ENCODE measurements at places on chromosomes 3 and 15.
A peak's percentile ranks its signal among the peaks of the same experiment; 100 is the strongest.

DNA sequence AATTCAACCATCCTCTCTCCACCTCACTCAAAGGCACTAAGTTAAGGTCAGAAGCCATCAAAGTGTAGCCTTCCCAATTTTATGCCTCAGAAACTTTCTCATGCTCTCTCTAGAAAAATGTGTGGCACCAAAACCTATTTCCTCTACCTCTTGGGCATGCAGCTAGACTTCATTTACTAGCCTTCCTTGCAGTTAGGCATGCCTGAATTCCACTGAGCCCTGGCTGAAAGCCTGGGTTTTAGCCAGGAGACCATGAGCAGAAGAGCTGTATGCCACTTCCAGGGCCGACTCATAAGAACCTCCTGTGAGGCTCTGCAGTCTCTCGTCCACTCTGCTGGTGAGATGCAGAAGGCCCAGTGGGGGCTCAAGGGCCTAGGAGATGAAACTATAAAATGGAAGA, 145.0 kb downstream of the MYLK start:
- DNase-seq: no peak

DNA sequence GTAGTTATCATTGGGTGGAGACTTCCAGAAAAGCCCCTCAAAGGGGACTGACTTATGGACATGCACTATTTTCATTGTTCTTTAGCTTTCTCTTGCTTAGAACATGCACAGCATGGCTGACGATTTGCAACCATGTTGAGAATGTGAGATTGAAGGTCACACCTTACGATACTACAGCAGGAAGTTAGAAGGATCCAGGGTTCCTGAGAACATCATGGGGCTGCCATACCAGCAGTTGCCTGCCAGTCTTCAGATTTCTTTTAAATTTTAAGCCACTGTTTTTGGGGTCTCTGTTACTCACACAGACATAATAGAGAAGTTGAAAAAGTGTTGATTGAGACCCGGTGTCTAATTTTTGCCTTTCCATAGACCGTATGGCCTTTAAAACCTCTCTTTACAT, 396.5 kb downstream of the MECOM start:
- no peak for DNase-seq

- no peak for DNase-seq
Observed at GRCh38 chr15:55031727-55032126, 165.0 kb downstream of the RSL24D1 start.

GRCh38 chr3:151462278-151462780, 1.5 kb upstream of the IGSF10 start:
- no peak for DNase-seq

GRCh38 chr15:27639595-27639994, 459.5 kb downstream of the OCA2 start:
- DNase-seq: no peak

DNA sequence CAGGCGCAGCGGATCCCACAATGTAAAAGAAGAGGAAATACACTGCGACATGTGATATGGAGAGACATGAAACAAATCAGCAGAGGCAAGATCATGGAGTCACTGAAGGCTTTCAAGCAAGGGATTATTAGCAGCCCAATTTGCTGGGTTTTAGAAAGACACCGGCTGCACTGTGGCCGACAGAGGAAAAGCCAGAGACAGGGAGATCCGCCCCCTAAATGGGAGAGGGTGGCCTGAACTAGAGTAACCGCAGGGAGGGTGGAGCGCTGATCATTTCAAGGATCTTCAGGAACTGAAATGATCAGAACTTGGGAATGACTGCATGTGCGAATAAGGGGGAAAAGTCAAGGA, 612 bp upstream of the C15orf40 start:
- no peak for DNase-seq

DNA sequence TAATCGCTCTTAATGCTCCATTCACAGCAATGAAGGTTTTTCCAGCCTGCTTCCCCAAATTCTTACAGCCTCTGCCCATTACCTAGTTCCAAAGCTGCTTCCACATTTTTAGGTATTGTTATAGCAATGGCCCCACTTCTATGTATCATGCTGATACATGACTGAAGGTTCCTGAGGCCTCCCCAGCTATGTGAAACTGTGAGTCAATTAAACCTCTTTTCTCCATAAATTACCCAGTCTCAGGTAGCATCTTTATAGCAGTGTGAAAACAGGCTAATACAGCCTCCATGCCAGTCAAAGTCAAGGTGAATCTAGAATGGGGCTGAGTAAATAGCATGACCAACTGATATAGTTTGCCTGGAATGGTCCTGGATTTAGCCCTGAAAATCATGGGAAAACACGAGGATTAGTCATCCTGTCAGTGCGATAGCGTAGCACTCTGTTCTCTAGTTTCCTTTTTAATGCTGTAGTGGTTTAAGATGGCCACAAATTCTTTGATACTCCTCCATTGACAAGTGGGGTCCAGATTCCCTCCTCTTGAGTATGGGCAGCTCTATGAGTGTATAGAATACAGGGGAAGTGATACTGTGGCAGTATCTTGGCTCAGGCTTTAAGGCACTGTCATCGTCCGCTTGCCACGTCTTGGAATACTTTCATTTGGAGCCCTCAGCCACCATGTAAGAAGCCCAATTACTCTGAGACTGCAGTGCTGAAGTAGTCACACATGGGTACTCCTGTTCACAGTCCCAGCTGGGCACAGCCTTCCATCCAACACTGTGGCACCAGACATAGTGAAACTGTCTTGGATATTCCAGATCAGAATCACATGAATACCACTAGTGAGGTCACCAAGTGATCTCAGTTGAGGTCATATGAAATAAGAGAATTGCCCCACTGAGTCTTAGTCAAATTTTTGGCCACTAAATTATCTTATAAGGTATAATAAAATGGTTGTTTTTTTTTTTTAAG, 94.0 kb upstream of the PLCL2 start:
- no peak for DNase-seq

DNA sequence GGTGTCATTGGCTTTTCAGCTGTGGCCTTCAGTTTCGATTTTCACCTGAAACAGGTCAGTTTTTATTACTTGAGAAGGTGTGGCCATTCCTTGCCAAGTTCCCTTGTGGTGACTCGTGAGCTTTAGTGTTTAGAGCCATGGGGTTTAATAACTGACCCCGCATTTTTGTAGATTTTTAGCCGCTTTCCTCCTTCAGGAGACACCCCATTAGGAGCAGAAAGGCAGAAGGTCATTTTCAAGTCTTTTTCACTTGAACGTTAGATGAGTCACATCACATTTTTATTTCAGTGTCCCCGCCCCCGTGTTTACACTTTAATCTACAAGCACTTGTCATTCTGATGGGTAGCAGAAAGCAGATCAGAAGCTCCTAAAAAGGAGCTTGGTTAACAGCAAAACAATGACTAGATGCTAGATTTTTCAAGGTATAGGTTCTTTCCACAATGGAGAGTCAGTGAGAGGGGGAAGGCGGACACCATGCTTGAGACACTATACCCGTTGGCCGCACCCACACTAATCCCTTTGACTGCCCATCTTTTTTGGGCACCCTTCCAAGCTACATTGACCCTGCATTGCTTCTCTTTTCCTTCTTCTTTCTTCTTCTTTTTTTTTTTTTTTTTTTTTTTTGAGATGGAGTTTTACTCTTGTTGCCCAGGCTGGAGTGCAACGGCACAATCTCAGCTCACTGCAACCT, 132.7 kb downstream of the GHSR start:
- DNase-seq: no peak

GRCh38 chr3:128319107-128319506, 147.6 kb downstream of the DNAJB8 start:
- DNase-seq: no peak

DNA sequence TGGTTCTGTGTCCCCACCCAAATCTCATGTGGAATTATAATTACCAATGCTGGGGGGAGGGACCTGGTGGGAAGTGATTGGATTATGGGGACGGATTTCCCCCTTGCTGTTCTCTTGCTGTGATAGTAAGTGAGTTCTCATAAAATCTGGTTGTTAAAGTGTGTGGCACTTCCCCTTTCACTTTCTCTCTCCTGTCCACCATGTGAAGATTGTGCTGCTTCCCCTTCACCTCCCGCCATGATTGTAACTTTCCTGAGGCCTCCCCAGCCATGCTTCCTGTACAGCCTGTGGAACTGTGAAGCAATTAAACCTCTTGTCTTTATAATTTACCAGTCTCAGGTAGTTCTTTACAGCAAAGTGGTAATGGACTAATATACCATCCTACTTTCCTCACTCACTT, 289.6 kb downstream of the EFHB start:
- no peak for DNase-seq

DNA sequence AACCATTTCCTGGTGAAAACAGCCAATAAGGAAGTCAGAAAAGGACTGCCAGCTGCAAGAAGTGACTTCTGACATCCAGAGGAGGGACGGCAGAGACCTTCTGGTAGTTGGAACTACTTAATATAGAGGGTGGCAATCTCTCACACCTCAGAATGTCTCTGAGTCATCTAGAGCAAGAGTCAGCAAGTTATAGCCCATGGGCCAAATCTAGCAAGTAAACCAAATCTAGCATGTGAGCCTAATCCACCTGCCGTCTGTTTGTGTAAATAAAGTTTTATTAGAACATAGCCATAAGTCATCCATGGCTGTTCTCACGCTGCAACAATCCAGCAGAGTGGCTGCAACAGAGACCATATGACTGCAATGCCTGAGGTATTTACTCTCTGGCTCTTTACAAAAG, 160.5 kb upstream of the NR2E3 start:
- DNase-seq: no peak

- DNase-seq: no peak
Observed at GRCh38 chr3:55330756-55331155, 156.3 kb downstream of the WNT5A start.

DNA sequence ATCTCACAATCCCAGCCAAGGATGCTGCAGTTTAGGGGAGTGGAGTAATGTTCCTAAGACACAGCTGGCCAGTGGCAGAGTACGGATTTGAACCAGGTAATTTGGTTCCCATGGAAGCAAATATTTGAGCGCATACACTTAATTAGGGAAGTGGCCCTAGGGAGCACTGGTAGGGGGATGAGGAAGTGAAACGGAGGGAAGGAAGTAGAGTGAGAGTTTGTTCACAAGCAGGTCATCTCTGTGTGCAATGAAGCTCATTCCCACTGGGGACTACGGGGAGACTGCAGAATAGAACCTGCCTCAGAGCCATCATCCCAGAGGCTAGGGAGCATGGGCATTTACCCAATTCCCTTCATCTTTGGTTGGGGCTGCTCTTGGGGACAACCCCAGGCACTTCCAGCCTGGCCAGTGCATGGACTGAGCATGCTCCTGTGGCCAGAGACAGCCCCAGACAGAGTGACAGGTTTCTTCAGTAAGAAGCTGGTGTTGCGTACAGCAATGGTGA, 317.2 kb upstream of the PROK2 start:
- no peak for DNase-seq

- no peak for DNase-seq
Observed at GRCh38 chr3:124786511-124787241, 56.4 kb downstream of the UMPS start.

GRCh38 chr3:148329481-148330235, 368.0 kb upstream of the AGTR1 start:
- DNase-seq: no peak

GRCh38 chr3:71218508-71218907, 365.0 kb downstream of the FOXP1 start:
- DNase-seq: no peak

GRCh38 chr15:79007066-79007465, 62.2 kb upstream of the CTSH start:
- no peak for DNase-seq

- DNase-seq: no peak
Observed at GRCh38 chr3:171881251-171881650, 38.1 kb downstream of the TMEM212 start.

GRCh38 chr3:127067116-127067910, 84.4 kb downstream of the PLXNA1 start:
- DNase-seq: no peak

- peak; percentile 76 for DNase-seq
Observed at GRCh38 chr3:187739561-187740332, 5.5 kb downstream of the BCL6 start.

- DNase-seq: no peak
Observed at GRCh38 chr3:113533534-113533892, 1.2 kb downstream of the SIDT1 start.

DNA sequence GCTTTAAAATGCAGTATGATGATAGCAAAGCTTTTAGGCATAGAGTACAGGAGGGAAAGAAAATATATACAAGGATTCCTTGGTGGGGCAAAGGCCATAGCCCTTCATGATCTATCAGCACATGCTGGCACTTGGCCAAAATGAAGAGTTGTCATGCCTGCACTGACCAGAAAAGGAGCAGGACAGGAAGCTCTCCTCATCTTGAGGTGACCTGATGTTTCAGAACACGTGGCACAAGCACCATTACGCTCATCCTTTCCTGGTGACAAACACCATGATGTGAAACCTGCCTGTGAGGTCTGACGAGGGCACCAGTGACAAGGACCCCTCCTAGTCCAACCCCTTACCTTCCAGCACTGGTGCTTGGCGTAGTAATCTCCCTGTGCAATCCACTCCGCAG, 77.9 kb upstream of the DCLK3 start:
- no peak for DNase-seq

DNA sequence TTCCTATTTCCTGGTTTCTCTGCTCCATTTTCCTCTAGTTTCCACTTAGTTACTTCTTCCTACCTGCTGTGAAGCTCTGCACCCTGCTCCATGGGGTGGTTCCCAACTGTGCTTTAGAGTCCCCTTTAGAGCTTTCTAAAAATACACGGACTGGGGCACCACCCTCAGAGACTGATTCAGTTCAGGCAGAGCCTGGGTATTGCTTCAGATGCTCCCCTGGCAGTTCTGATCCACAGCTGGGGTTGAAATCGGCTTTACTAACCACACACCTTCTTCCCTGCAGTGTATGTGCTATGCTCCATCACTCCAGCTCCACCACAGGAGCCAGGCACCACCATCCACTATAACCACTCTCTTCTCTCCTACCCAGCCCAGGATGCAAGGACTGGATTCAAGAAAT, 12.6 kb downstream of the ANP32A start:
- DNase-seq: no peak

GRCh38 chr3:136366289-136366688, 116.1 kb downstream of the PCCB start:
- DNase-seq: no peak

GRCh38 chr3:17238023-17238422, 353.3 kb downstream of the PLCL2 start:
- DNase-seq: no peak

- no peak for DNase-seq
Observed at GRCh38 chr3:116946376-116946775, 236.8 kb downstream of the TUSC7 start.

DNA sequence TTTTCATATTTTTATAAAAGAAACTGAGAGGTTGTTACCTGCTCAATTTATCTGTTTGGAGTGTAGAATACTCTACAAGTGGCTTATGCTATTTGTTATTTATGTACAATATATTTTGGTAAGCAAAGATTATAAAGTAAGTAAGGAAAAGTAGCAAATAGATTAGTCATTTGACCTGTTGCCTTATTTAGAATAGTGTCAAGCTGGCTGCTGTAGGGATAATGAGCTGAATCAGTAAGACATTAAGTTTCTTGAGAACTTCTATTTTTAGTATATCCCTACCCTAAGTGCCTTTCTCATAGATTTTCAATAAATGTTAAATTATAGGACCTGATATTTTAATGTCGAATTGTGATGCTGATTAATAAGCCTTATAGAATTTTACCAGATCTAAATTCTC, 37.2 kb downstream of the ECT2 start:
- DNase-seq: no peak
